ENCODE measurements at places on chromosomes 5 and 9. TPM values are rescaled to one million over a fixed set of nuclear protein-coding genes. Genes with fewer than 3 reads are reported as not detected.

The EPB41L4B gene
- 7.7 TPM for polyA plus RNA-seq

The HAUS6 gene
- polyA plus RNA-seq: 1.9 TPM

The EIF4E1B gene
- not detected for polyA plus RNA-seq

The ZBTB34 gene
- 2.5 TPM for polyA plus RNA-seq

- no peak for DNase-seq
Observed at GRCh38 chr9:37446401-37446800, 18.8 kb downstream of the ZBTB5 start.

- DNase-seq: no peak
Observed at GRCh38 chr9:14838701-14839100, 71.5 kb downstream of the FREM1 start.

DNA sequence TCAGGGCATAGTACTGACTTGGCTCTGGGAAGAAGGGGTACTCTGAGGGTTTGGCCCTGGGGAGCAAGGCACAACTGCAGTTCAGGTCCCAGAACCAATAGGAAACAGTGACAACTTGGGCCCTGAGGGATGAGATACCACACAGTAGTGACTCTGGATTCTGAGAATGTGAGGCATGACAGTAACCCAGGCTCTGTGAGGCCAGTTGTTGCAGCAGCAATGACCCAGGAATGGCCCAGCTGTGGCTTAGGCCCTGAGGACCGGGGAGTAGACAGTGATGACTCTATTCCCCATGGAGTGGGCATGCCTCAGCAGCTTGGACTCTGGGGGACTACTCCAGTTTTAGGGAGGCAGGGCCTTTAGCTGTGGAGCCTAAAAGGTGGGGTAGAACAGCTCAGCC lies 21.5 kb upstream of the NFIL3 start:
- DNase-seq: no peak

All from kidney (tissue), 22 donors.